NCI-H526 (cell line): ENCODE measurements at places on chromosomes 11 and 22.

DNA sequence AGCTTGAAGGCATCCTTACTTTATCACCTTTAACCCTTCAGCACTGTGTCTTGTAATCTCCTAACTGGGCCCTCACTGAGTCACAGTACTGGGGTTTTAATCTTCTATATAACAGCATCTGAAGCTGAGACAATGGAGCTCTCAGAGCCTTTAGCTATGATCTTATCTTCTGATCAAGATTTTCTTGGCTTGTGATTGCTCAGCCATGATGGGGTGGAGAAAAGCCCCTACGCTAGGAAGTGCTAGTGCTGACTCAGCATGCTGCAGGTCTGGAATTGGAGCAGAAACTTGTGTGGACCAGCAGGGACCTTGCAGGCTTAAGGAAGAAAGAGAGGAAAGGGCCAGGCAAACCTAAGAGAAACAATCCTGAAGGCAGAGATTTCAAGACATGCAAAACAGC, 71.7 kb upstream of the EED start:
- DNase-seq = no peak

DNA sequence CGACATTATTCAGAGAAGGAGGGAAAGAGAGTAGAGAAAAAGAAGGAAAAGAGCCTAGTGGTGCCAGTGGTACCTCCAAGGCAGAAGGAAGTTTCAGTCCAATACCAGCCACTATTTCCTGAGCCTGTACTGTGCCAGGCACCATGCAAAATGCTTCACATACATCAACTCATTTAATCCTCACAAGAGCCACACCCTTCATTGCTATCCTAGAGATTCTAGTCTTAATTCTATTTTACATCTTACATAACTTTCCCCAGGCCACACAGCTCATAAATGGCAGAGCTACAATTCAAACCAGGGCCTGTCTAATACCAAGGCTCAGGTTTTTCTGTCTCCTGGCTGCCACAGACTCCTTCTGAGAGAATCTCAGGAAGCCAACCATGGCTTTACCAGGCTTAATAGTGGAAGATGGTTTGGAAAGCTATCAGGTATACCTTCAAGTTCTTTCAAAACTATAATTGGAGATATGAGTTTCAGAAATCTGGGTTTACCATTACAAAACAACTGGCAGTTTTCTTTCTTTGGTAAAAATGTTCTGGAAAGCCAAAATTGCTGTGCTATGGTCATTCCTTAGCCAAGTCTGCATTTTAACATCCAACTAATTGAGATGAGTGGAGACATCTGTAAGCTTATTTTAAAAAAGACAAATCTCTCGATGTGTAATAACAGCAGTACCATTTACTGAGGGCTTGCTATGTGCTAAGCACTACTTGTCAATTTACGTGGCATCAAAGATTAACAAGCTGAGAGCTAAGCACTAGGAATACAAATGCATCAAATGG, 225.1 kb upstream of the PITPNB start:
- no peak for DNase-seq

GRCh38 chr11:125494974-125495725, 915 bp downstream of the FEZ1 start:
- DNase-seq = peak; percentile 79

DNA sequence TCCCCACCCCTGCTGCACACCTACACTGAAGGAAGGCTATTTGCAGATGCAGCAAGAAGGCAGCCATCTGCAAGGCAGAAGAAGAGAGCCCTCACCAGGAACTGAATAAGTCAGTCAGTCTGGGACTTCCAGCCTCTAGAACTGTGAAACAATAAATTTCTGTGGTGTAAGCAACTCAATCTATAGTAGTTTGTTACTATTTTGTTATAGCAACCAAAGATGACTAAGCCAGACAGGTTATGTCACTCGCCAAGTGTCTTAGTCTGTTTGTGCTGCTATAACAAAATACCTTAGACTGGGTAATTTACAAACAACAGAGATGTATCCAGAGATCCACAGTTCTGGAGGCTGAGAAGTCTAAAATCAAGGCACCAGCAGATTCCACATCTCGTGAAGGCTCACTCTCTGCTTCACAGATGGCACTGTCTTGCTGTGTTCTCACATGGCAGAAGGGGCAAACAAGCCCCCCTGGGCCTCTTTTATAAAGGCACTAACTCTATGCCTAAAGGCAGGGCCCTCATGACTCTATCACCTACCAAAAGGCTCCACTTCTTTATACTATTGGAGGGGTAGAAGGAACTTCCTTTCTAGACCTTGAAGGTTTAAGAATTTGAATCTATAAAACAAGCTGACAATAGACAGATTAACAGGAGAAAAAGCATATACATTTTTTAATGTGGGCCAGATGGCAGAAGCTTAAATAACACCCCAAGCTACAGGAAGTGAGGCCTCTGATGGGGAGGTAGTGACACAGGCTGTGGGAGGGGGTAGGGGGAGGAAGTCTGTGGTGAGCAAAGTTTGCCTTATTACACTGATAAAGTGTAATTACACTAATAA, 12.3 kb downstream of the APOL6 start:
- no peak for DNase-seq

GRCh38 chr22:44024288-44024921, at the start of gene PARVB:
TSS of gene PARVB (plus strand) at chr22:44024302. CDS start at chr22:44024340, 38 bp downstream.
- no peak for DNase-seq

- no peak for DNase-seq
Measured at GRCh38 chr22:23077627-23078461, 7.5 kb downstream of the GNAZ start.

DNA sequence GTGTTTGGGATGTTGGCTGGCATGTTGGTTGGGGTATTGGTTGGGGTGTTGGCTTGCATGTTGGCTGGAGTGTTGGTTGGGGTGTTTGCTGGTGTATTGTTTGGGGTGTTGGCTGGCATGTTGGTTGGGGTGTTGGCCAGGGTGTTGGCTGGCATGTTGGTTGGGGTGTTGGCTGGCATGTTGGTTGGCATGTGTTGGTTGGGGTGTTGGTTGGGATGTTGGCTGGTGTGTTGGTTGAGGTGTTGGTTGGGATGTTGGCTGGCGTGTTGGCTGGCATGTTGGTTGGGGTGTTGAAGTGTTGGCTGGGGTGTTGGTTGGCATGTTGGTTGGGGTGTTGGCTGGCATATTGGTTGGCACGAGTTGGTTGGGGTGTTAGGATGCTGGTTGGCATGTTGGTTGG, 24.5 kb downstream of the OTUB1 start:
- DNase-seq = no peak

DNA sequence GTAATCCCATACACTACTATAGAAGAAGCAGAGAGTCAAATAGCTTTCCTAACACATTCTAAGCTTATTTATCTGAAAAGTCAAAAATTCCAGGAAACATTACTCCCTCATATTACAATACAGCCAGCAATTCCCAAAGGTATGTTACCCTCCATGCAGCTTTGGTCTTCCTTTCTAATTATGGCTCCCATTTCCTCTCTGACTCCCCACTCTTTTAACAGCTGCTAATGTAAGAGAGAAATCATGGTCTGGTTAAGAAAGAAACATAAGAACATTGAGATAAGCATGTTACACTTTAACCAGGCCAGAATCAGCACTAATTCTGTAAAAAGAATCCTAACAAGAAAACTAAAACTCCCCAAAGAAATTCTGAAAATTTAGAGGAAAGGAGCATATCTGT, 6.8 kb downstream of the PPP2R1B start:
- DNase-seq = no peak

GRCh38 chr11:9574622-9575259, 1.3 kb downstream of the WEE1 start:
- peak; percentile 62 for DNase-seq

DNA sequence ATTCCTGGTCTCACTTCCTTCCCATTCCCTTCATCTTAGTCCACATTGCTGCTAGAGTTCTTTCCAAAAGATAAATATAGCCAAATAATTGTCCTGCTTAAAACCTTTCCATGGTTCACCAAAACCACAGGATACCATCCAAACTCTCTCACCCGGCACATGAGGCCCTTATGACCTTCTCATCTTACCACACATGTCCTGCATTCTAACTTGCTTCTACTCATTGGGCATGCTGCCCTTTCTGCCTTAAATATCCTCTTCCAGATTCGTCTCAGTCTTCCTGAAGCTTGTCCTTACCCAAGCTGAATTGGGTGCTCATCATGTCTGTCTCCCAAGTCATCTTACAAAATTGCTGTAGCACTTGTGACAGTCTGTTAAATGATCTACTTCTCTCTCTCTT, 114.9 kb downstream of the MPPED2 start:
- DNase-seq = no peak

DNA sequence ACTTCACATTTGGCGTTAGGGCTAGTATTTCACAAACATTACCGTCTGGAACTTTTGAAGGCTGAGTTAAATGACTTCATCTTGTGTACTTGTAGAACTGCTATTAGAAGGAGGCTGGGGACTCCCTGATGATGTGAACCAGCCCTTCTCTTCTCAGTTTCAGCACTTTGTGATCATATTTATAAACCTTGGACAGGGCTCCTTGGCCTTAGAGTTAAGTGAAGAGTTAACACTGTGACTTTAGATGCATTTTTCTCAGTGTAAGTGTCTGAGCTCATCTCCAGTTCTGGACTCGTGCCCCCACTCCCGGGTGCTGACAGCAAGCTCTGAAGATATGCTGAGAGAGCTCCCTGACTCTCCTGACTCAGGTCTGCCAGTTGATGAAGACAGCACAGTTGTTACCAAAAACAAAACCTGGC, 8.4 kb downstream of the MIAT start:
- no peak for DNase-seq

- DNase-seq = no peak
Measured at GRCh38 chr22:39291523-39291922, 27.9 kb downstream of the RPL3 start.

DNA sequence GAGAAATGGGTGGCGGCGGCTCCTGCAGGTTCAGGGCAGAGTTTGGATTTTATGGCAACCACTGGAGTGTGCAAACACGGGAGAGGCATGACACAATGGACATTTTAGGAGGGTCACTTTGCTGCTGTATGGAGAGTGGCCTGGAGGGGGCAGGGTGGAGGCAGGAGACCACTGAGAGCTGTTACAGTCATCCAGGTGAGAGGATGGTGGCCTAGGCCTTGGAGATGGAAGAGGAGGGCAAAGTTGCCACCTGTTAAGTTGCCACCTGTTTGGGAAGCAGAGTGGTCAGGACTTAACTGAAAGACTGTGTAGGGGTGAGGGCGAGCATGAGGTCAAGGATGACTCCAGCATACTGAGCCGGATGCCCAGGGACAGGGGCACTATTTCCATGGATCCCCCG, 2.3 kb upstream of the RAD9A start:
- peak; percentile 74 for DNase-seq

DNA sequence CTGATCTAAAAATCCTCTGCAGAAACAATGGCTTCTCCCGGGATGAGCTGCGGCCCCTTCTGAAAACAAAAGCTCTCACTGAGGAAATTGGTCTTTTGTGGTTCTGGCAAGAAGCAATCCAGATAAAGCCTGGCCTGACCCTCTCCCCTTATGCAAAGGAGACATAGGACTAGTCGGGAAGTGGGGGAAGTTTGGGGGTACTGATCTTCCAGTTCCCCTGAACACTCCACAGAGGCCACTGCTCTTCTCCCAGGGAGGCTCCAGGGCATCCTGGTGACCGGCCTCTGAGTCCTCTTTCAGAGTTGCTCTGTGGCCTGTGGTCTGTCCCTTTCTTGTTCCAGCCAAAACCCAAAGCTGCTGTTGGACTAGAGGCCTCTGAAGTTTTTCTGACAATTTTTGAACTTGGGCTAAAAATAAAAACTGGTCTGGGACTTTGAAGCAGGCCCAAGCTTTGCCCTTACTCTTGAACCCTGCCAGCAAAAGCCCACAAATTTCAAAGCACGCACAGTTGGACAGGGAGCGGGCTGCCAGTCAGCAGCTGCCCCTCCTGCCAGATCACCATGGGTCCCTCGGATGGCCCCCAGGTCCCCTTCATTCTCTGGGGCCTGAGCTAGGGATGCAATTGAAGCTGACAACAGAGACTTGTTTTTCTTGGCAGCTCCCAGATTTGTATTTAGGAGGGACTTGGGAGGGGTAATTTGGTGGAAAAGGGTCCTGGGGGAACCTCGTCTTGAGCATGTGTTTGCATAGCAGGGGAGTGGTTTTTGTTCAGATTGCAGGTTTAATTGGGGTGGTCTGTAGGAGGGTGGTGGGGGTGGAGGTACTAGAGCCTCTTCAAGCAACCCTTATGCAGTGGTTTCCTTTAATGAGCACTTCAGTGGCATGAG, 381.6 kb upstream of the CADM1 start:
- DNase-seq = no peak

- DNase-seq = no peak
Measured at GRCh38 chr11:73680687-73681086, 34.3 kb downstream of the PLEKHB1 start.

DNA sequence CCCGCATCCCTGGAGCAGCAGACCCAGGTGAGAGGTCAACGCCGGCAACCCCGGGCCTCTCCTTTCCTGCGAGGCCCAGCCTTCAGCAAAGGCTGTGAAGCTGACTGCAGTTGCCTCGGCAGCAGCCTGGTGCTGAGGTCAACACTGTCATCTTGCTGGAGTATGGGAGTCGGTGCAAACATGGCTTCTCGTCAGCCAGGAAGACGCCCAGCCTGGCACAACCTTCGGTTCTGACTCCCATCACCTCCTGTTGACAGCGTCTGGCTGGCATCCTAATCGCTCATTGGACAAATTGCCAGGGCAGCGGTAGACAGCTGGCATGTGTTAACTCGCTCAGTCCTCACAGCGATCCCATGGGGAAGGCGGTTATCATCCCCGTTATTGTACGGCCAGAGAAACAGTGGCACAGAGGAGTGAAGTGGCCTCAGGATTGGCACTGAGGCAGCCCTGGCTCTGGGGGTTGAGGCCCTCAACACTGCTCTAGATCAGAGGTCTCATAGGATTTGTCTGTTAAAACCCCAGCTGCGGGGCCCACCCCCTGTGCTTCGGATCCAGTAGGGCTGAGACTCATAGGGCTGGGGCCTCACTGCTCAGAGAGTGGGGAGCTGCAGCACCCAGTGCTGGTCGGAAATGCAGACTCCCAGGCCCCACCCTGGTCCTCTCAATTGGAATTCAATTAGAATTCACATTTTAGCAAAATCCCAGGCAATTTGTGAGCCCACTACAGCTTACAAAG, 39.3 kb upstream of the TP53I11 start:
- DNase-seq = no peak

- no peak for DNase-seq
Measured at GRCh38 chr11:70733327-70734325, 335.3 kb downstream of the CTTN start.

GRCh38 chr11:130347261-130347660, 32.5 kb upstream of the ZBTB44 start:
- no peak for DNase-seq

GRCh38 chr11:23555085-23555484, 694.8 kb upstream of the CCDC179 start:
- DNase-seq = no peak

DNA sequence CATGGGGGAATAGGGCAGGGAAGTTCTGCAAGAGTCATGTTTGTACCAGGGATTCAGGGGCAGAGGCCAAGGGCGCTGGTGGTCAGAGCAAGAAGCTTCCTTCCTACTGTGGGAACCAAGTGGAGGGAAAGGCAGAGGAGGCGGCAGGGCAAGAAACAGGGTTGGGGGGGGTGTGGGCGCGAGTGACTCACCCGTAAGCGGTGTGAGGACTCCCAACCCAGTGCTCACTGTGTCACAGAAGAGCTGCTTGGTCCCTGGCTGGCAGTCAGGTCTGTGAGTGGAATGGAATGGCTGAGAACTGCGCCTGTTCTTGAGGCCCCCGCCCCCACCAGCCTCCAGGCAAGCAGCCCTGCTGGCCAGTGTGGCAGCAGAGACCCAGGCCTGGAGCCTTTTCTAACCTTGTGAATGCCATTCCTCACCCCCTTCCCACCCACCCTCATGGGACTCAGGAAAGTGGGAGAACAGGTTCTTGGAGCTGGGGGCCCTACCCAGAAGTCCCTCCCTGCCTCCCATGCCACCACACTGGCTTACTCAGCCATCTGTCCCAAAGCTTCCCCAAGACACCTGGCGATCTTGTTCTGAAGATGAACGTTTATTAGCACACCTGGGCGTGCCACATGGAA, 4.7 kb downstream of the LRRC10B start:
- DNase-seq = peak; percentile 87
